ENCODE measurements at places on chromosomes 2 and 18. TPM values are rescaled to one million over a fixed set of nuclear protein-coding genes. Genes with fewer than 3 reads are reported as not detected.

The PCARE gene
- total RNA-seq: 0.66 TPM

The COL5A2 gene
- 23.7 TPM for total RNA-seq

The TOGARAM2 gene
- total RNA-seq: not detected

The CRYGA gene
- not detected for total RNA-seq

The SPAG16 gene
- 18.1 TPM for total RNA-seq

- no peak overlapping the region for H3K4me3 ChIP-seq
- no peak overlapping the region for H3K27ac ChIP-seq
- H3K36me3 ChIP-seq: no peaks in the 10 kb centered on the region
- H3K27me3 ChIP-seq: peaks cover 4% of the 10 kb centered on the region
These were observed 155.4 kb downstream of the FAM210A start for GRCh38 chr18:13570856-13571495.

GRCh38 chr2:208627110-208627884 lies 220.7 kb downstream of the PTH2R start:
- no peak overlapping the region for H3K27ac ChIP-seq
- no peaks in the 10 kb centered on the region for H3K27me3 ChIP-seq
- H3K4me3 ChIP-seq: no peak overlapping the region
- H3K4me1 ChIP-seq: no peaks in the 10 kb centered on the region

- no peak overlapping the region for H3K27ac ChIP-seq
- H3K4me3 ChIP-seq: no peak overlapping the region
- peaks cover 14% of the 10 kb centered on the region for H3K36me3 ChIP-seq
- no peak for DNase-seq
- H3K4me1 ChIP-seq: no peaks in the 10 kb centered on the region
These were observed 82.8 kb upstream of the AFF3 start for GRCh38 chr2:100224988-100225710.

- no peak overlapping the region for H3K4me3 ChIP-seq
- H3K36me3 ChIP-seq: peaks cover 3% of the 10 kb centered on the region
- H3K27me3 ChIP-seq: peaks cover 2% of the 10 kb centered on the region
- peaks cover 2% of the 10 kb centered on the region for H3K4me1 ChIP-seq
These were observed 467.3 kb upstream of the ETAA1 start for GRCh38 chr2:66929632-66930338.

DNA sequence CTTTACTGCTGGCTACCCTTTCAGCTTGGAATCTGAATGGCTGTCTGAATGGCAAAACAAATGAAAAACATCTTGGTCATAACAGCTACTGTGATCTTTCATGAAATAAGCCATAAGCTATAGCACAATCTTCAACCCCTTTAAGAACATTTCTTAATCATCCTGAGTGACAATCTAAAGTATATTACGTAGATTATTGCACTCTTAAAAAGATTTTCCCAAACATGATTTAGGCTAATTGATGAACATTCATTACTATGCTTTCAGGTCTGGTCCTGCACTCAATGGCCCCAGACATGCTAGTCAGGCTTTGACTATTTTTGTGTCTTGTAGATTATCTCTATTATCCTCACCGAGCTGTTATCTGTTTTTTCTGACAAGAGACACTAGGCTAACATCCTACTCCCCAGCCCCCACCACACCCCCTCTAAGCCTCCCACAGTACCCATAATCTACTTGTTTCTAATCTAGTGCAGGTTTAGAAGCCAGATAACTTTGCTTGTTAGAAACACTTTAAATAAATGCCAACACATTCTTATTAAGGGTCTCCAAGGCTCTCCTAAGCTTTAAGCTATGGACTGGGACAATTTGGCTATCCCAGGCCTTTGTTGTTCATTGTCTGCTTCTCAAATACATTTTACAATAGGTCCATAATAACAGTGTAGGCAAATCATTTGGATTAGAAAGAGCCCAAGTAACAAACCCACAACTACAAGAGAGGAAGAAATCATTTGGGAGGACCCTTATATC lies 4.2 kb downstream of the SMAD2 start:
- H3K27ac ChIP-seq: no peak overlapping the region
- peaks cover 32% of the 10 kb centered on the region for H3K4me1 ChIP-seq
- no peak for DNase-seq
- peak overlapping the region; percentile 13 for H3K4me3 ChIP-seq
- no peaks in the 10 kb centered on the region for H3K36me3 ChIP-seq

GRCh38 chr18:31255953-31256352 lies 62.0 kb upstream of the DSG1 start:
- H3K36me3 ChIP-seq: no peaks in the 10 kb centered on the region
- peaks cover 1% of the 10 kb centered on the region for H3K4me1 ChIP-seq
- H3K27ac ChIP-seq: no peak overlapping the region
- no peak for DNase-seq
- no peak overlapping the region for H3K4me3 ChIP-seq

DNA sequence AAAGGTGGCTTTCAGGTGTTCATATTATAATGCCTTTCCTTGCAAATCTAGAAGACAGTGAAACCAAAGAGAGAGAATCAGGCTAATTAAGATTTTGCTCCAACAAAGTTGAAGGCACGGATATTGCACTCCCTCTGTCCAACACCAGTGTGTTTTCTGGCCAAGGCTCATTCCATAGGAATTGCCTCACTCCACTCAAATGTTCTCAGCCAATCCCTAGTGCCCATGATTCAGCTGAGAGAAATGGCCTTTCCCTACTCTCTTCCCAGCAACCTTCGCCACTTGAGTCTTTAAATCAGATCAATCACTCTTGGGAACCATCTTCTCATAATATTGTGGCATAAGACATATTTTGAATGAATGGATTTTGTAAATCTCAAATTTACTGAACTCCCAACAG lies 768.2 kb upstream of the ACVR2A start:
- H3K27me3 ChIP-seq: peaks cover 6% of the 10 kb centered on the region
- no peak overlapping the region for H3K4me3 ChIP-seq
- H3K36me3 ChIP-seq: peaks cover 5% of the 10 kb centered on the region
- no peak for DNase-seq
- H3K4me1 ChIP-seq: peaks cover 2% of the 10 kb centered on the region

DNA sequence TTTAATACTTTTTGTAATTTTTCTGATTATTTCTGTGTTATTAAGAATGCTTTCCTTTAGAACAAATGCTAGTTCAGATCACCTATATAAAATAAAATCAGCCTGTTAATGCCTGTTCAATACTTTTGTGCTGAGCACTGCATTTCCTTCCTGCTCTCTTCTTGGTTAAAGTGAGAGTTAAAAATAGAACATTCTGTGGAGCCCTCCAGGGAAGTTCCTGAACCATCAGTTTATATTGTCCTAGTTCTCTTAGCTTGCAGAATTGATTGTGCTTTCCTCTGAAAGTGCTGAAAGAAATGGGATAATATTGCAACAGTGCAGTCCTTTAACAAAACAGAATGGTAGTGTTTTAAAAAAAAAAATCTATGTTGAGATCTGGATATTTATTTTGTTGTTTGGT lies 74.6 kb upstream of the UBXN4 start:
- H3K4me1 ChIP-seq: peaks cover 15% of the 10 kb centered on the region
- no peak for DNase-seq
- no peaks in the 10 kb centered on the region for H3K36me3 ChIP-seq
- H3K27ac ChIP-seq: no peak overlapping the region
- H3K27me3 ChIP-seq: no peaks in the 10 kb centered on the region

DNA sequence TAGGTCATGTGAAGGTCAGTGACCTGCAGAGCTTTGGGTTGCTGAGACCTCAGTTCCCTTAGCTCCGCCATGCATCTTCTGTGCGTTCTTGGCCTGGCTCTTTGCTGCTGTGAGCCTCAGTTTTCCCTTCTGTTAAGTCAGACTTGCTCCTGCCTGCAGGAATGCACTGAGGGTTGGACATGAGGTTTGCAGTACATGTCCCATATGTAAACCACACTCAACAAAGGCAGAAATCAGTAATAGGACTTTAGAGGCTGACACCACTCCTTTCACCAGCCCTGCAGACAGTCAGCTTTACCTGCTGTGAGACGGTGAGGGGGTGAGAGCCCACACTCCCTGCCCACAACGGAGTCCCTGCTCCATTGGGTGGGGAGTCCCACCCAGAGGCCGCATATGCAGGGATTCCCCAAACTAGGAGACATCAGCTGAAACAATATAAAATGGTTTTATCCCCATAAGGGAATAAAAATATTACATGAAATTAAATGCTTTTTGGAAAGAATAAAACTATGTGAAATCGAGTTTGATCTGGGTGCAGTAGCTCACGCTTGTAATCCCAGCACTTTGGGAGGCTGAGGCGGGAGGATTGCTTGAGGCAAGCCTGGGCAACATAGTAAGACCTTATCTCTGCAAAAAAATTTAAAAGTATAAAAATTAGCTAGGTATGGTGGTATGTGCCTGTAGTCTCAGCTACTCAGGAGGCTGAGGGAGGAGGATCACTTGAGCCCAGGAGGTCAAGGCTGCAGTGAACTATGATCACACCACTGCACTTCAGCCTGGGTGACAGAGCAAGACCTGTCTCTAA lies 55.1 kb downstream of the MYO7B start:
- peaks cover 3% of the 10 kb centered on the region for H3K36me3 ChIP-seq
- H3K27me3 ChIP-seq: peaks cover 2% of the 10 kb centered on the region
- no peak for DNase-seq
- no peak overlapping the region for H3K27ac ChIP-seq

- no peaks in the 10 kb centered on the region for H3K36me3 ChIP-seq
- DNase-seq: no peak
- peaks cover 9% of the 10 kb centered on the region for H3K4me1 ChIP-seq
- peaks cover 5% of the 10 kb centered on the region for H3K27me3 ChIP-seq
These were observed 146.2 kb downstream of the LDLRAD4 start for GRCh38 chr18:13364721-13365205.

Data from glutamatergic neuron (in vitro differentiated cells).